ENCODE measurements at places on chromosomes 7 and 10.

GRCh38 chr10:77825965-77826364 lies 100.6 kb downstream of the DLG5 start:
- no peak for DNase-seq

GRCh38 chr7:70032649-70033048 lies 434.4 kb downstream of the AUTS2 start:
- DNase-seq, result peak; percentile 99

DNA sequence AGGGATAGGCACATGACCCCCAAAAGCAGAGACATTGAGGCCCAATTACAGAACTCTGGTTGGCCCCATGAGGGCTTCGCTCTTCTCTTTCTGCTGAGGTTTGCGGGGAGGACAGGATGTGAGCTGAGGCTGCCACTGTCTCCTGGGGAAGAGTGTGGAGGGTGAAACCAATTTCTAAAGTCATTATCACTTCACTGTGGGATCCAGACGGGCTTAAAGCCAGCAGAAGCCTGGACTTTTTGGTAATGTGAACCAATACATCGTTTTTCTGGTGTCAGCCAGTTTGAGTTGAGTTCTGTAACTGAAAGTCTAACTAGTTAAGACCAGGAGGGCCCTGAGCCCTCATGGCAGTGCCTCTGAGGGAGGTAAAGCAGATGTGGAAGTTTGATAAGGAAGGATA lies 163.0 kb downstream of the MYOF start:
- DNase-seq, result peak; percentile 14

- peak; percentile 85 for DNase-seq
These were observed 109.9 kb downstream of the ZMIZ1 start for GRCh38 chr10:79178614-79179163.

DNA sequence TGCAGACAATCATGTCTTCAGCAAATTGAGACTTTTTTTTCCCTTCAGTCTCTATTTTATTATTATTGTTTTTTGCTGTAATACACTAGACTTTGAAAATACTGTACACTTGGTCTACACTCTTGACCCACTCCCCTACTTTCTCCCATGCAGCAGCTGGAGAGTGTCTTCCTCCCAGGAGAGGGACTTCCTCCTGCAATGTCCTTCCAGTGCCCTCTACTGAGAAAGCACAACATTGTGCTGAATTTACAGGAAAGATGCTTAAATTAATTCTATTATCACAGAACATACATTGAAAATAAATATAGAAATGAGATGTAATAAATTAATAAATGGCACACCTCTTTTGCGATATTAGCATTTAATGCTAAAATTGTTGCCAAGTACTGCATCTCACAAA lies 411.3 kb downstream of the CCSER2 start:
- DNase-seq, result peak; percentile 5

GRCh38 chr7:151449990-151450389 lies 10.0 kb upstream of the CRYGN start:
- no peak for DNase-seq

DNA sequence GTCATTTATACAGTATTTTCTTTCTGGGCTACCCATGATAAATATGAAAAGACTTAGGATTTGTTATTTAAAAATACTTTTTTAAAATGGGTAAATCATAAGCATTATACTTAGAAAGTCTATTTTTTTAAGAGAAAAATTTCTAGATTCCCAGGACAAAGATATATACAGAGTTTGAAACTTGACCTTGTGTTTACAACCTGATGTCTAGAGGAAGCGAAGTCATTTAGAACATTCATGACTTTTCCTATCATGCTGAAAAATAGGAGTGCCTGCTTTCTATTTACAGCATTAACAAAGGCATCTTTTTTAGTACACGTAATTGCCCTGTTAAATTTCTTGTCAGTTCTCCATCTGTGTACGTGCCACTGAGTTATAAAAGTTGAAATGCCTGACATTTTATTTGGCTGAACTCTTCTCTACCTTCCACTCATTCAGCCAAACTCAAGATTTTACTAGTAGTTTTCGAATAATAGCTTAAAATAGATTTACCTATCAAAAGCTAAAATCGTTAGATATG lies 23.0 kb downstream of the GNAT3 start:
- no peak for DNase-seq

DNA sequence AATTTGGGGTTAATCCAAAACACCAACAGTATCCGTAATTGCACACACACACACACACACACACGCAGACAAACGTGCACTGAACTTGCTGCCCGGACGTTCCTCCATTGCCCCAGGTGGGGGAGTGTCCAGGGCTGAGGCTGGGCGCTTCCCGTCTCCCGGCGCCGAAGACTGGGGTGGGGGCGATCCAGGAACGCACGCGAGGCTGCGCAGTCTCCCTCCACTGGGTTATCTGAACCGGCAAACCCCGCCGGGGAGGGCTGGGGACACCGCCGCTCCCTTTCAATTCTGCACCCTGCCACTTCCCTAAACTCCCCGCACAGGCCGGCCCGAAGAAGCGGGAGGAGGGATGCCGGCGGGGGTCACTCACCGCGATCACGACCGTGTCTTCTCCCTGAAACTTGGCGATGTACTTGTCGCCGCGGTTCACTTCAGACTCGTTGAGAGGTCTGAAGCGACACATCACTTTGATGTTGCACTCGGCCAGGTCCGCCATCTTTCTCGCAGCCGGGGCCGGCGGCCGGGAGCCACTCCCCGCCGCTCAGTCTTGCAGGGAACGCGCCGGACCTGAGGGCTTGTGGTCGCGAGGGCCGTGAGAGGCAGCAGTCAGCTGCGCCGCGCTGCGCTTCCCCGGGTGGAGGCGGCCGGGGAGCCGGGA lies 618 bp downstream of the KIF5B start:
- peak; percentile 79 for DNase-seq

- no peak for DNase-seq
These were observed 68.6 kb upstream of the TMEM168 start for GRCh38 chr7:112858838-112859237.

DNA sequence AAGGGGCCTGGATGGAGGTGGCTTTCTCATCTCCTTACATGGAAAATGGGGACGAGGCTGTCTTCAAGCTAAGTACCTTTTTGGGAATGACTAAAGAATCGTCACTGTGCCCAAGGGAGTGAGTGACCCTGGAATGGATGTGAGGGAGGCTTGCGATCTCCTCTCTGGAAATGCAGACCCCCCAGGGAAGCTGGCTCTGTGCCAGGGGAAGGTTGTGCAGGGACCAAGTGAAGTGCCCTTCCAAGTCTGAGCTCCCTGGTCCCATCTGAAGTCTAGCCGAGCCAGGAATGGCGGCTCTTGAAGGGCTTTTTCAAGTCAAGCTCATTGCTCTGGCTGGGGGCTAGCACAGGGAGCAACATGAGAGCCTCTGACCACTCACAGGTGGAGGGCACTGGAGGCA lies 180.9 kb upstream of the LYZL2 start:
- DNase-seq, result no peak

GRCh38 chr7:135978624-135979023 lies 1.5 kb upstream of the MTPN start:
- DNase-seq, result no peak

GRCh38 chr7:98921608-98922372 lies 43.5 kb downstream of the TRRAP start:
- DNase-seq, result no peak
